Activated gamma-delta T cell treated with anti-CD3 and anti-CD28 coated beads, Interleukin-2, amount 50 U/mL, for 16 hours (primary cell): ENCODE measurements at places on chromosomes 3 and 15.

DNA sequence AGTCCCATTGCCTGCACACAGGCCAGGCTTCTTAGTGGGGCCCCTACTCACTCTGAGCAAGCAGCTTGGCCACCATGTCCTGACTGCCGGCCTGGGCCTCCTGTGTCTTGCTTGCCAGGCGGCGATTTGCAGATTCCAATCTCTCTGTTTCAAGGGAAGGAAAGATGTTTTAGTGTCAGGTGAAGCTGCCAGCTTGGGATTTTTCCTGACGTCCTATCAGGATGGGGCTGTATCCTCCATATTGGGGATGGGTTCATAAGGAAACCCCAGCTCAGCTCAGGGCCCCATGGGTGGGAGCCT, 8.5 kb downstream of the AMOTL2 start:
- DNase-seq: no peak

GRCh38 chr3:100008081-100008698, 106.1 kb downstream of the FILIP1L start:
- DNase-seq: no peak

DNA sequence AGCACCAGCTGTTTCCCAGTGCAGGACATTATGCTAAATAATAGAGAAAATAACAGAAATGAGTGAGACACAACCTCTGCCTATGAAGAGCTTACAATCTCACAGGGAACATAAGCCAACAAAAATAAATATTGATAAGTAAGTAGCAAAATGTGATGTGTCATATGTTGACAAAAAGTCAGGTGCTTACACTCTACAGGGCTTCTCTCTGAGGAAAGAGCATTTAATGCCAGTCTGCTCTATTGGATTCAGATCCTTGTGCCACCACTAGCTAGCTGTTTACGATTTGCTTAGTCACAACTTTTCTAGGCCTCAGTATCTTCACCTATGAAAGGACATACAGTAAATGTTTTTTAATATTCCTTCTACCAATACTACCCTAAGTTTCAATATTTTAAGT, 500.9 kb upstream of the NAALADL2 start:
- no peak for DNase-seq

- no peak for DNase-seq
Observed at GRCh38 chr15:58369261-58369701, 62.5 kb upstream of the LIPC start.

- DNase-seq: no peak
Observed at GRCh38 chr3:8903191-8903590, 60.1 kb downstream of the RAD18 start.

DNA sequence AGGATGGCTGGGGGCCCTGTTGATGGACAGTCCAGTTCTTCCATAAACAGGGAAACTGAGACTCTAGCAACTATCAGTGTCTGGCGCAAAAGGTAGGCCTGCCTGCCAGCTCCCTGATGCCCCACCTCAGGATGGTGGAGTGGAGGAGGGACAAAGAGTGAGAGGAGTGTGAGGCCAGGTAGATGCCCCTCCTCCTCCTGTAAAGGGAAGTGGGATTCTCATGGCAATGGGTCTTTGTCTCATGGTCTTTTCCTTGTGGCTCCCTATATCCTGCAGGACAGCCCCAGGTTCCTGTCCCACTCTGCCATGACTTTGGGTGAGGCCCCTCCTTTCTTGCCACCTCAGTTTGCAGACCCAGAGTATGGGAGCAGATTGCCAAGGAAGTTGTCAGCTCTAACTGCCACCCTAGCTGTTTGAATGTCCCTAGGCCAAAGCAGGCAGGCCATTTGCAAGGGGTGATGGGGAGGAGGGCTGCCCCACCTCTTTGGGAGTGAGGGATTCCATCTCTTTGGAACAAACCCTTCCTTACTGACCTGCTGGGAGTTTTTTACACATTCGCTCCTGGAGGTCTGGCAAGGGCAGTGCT, 2.8 kb upstream of the DNAH1 start:
- no peak for DNase-seq

- no peak for DNase-seq
Observed at GRCh38 chr15:89221543-89221942, at the start of gene RLBP1. TSS of gene RLBP1 (minus strand) at chr15:89221579. CDS start at chr15:89218975, 2,604 bp downstream.
